ENCODE measurements at places on chromosomes 4 and X.

DNA sequence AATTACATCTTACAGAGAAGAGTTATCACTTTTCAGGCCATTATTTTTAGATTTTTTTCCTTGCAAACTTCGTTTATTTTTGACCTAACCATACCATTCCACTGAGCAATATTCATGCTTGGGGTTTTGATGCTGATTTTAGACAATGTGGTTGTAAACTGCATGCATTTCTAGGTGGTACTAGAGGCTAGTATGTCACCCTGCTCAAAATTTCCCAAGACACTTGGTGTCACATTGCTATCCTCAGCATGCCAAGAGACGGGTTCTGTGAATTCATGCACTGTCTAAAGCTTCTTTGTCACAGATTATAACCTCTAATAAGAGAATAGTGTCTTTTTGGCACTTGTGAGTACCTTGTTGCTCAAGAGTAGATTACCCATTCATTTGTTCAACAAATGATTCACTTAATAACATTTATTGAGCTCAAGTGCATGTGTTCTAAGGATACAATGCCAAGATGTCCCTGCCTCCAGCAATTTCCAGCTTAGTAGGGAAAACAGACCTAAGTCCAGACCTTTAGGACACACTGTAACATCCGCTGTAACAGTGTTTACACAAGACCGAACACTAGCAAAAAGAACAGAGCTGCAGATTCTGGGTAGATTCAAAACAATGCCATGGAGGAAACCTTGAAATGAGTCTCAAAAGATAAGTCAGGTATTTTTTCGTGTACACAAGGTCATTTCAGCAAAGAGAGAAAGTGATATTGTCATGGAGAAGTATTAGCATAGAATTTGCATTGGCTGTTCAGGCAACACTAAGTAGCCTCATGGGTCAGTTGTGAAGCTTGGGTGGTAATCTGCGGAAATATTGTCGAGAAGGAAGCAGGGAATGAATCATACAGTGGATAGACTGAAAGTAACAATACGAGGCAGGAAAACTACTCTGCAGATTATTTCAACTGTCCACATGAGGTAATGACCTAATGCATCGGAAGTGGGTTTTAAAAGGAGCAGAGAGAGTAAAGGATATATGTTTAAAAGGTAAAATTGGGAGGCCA, 515.1 kb upstream of the ZFP42 start:
- DNase-seq: no peak

DNA sequence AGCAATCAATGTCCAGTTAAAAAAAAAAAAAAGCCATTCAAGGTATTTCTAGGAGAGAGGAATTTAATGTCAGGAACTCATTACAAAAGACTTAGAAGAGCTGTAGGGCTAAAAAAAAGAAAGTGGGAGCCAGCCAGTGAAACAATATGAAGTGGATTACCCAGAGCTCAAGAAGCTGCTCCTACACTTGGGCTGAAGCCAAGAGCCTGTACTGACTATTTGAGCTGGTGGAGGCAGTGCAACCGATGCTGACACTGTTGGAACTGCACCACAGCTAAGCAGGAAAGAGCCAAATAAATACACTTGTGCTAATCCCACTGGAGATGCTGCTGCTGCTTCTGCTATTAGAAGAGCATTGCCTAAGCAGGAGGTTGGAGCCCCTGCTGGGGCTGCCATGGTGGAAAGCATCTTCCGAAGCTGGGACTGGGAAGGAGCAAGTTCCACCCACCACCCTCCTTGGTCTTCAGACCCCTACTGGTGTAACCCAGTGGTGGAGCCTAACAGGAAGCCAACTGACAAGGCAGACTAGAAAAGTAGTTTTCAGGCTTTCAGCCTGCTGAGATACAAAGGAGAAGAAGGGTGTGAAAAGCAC, 65.4 kb downstream of the CXXC4 start:
- no peak for DNase-seq

DNA sequence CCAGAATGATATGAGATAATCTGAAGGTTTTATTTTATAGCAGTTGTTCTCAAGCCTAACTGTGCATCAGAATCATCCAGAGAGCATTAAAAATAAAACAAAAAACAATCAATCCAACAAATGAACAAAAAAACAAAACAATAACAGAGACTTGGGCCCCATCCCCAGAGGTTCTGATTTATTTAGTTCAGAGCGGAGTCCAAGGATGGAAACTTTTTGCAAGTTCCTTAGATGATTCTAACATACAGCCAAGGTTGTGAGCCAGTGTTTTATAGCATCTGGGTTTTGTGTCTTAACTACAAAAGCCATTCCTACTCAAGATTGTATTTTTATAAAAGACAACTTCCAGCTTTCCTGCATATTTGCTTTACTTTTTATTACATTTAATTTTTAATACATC, 59.4 kb upstream of the GRPR start:
- DNase-seq: no peak

- no peak for DNase-seq
These were observed 37.9 kb upstream of the CBR4 start for GRCh38 chr4:169047956-169048355.

DNA sequence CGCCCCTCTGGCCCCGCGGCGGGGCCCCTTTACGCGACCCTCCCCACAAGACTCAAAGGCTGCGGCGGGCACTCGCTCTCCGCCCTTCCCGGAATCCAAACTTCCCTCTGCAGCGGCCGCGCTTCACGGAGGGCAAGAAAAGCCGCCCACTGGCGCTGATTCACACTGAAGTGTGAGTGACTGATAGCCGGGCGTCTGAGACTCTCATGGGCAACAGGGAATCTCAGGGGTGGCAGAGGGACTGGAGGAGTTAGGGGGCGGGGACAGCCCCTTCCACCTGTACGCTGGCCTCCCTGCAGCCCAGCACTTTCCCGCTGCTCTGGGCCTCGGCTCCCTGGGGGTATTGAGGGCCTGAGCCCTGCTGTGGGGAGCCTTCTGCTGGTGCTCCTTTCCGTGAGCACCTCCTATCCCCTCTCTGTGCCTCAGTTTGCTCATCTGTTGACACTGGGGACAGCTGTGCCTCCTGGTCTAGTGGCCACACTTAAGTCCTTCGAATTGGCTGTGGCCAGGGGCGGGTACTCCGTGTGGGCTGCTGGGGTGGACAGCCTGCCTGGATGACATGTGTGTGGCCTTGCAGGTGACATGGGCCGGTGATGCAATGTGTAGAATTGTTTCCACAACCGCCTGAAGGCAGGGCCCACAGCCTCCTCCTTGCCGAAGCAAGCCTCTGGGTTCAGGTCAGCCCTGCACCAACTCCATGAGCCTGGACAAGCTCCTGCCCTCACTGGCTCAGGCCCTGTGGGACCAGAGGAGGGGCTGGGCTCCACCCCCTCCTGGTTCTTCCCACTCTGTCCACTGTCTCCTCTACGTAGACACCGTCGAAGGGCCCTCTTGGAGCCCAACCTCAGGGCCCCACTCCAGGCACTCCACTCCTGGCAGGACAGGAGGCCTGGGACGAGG, 951 bp downstream of the SH3BP2 start:
- no peak for DNase-seq

DNA sequence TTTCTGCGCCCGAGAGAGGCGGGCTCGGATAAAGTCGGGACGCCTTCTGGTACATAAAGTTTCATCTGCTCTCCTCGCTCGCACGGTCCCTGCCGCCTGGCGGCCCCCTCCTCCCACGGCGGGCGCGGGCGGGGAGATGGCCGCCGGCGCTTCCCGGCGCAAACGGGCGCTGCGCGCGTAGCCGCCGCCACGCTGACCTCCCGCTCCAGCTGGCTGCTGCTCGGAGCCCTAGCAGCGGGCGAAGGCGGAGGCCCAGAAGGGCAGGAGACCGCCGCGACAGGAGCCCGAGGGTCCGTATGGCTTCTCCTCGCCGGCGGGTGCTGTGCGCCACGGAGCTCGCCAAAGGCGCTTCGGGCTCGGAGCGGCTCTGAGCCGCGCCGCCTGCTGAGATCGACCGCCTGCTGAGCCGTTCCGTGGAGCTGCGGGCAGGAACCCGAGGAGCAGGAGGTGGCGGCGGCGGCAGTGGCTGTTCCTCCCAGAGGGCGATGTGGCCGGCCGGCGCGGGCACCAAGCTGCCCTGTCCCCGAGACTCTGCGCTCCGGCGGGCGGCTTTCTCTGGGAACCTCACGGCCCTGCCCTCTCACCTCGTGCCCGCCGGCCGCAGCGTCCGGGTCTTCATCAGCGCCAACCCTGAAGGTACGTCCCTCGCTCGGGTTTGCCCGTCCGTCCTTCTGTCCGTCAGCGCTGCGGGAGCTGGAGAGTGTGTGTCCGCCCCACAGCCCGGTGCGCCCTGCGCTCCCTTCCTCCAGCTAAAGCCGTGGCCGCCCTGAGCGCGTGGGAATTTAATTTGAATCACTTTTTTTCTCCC, at the start of gene NWD2:
TSS of gene NWD2 (plus strand) at position 161 of the 808 bp plus-strand sequence. CDS start at position 486, 325 bp downstream.
- no peak for DNase-seq

GRCh38 chr4:102759831-102760644, 730 bp downstream of the MANBA start:
- DNase-seq: no peak

DNA sequence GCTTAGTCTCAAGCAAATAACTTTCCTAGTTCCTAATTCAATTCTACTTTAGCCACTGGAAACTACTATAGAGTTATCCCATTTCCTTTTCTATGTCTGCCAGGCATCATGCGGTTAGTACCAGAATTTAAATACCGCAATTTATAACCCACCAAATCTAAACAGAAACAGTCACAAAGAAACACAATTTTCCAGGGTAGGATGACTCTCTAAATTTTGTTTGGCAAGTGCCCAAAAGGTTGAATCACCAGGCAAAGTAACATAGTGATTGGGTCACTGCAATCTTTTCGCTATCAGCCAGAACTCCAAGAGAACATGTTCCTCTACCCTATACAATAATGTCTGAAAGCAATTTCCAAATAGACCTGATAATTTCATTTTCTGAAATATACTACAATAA, 240.2 kb upstream of the GRIA3 start:
- DNase-seq: no peak

- DNase-seq: no peak
These were observed 612.0 kb upstream of the ACTRT1 start for GRCh38 chrX:128664211-128664610.

DNA sequence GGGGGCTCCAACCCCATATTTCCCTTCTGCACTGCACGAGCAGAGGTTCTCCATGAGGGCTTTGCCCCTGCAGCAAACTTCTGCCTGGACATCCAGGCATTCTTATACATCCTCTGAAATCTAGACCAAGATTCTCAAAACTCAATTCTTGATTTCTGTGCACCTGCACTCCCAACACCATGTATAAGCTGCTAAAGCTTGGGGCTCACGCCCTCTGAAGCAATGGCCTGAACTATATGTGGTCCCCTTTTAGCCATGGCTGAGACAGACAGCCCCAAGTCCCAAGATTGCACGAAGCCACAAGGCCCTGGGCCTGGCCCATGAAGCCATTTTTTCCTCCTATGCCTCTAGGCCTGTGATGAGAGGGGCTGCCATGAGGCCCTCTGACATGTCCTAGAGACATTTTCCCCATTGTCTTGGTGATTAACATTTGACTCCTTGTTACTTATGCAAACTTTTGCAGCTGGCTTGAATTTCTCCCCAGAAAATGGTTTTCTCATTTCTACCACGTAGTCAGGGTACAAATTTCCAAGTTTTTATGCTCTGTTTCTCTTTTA, 468.0 kb upstream of the SLIT2 start:
- DNase-seq: no peak

DNA sequence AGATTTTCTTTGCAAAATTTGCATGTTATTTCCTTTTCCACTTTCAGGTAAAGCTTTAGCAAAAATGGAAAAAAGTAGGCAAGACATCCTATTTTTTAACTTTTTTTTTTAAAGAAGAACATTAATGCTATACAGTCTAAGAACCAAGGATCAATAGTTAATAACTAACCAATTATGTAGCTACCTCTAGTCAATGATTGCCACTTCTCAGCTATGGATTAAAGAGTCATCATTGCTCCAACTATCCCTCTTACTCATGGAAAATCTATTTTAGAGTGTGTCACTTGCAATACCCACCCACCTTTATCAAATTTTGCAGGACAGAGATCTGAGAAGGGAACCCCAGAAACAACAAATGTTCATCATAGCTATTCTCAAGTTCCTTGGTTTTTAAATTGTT, 223.1 kb downstream of the ANK2 start:
- no peak for DNase-seq

DNA sequence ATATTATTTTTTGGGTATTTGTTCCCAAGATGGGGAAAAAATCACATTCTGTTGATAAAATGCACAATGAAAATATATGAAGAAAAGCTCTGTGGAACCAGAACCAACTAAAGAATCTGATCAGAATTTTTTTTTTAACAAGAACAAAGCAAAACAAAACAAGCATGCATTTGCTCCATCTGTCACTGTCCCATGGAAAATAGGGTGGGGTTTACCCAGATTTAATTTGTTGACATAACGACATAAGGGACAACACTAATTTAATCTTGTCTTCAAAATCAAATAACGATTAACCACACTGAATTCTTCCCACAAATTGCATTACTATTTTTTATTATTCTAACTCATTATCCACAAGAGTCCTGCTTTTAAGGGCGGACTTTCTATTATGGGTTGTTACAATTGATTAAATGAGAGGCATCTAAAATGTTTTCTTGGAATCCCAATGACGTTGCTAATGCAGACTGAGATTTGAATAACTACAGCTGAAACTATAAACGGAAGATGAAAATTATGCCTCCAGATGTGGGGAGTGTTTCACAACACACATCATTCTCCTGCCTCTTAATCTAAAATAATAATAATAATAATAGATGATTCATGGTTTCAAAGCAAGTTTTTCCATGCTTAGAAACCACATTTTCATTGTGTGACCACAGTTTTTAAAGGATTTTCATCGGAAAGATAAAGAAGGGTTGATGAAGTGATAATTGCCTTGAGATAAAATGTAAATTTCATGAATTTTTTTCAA, 307.0 kb upstream of the CPEB2 start:
- DNase-seq: no peak

DNA sequence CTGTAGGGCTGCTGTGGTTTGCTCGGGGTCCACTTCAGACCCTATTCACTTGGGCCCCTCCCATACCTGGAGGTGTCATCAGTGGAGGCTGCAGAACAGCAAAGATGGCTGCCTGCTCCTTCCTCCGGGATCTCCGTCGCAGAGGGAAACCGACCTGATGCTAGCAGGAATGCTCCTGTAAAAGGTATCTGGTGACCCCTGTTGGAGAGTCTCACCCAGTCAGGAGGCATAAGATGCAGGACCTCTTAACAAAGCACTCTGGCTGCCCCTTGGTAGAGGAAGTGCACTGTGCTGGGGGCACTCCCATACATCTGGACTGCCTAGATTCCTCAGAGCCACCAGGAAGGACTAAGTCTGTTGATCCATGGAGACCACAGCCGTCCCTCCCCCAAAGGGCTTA, 296.9 kb downstream of the GRID2 start:
- no peak for DNase-seq

DNA sequence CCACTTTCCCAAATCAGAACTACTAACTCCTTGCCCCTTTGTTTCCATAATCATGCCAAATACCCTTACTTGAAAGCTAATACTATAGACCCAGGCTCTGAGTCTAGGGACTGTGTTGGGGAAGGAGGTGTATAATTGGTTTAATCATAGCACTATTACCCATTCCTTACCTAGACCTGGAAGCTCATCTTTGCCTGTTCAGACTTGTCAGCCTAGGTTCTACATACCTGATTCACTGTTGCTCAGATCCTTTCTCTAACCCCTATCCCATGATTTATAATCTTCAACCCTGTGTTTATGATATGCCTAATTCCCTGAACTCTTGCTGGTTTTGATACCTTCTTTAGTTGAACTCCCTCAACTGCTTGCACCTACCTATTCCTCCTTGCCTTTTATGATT, 123.1 kb upstream of the GRIA3 start:
- no peak for DNase-seq

GRCh38 chrX:152450076-152450475, 1.0 kb downstream of the GABRA3 start:
- no peak for DNase-seq

- no peak for DNase-seq
These were observed 25.8 kb upstream of the CHRNA9 start for GRCh38 chr4:40309250-40309774.
